SK-N-MC (cell line): ENCODE measurements at places on chromosomes 5 and 9.

DNA sequence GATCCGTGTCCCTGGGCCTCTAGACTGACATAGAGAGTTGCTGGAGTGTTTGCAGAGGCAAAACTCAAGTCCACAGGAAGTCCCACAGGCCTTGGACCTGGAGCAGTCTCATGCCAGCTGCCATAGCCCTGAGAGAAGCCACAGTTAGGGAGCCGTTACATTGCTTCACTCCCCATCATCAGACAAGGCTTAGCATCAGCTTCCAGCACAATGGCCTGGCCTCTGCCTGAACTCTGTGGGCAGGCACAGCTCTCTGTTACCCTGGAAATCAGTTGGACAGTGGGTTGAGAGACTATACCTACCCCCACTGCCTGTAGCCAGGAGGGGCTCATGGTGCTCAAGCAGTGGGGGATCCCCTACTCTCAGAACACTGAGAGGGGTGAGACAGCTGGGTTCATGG is 16.2 kb upstream of the C9orf72 start:
- DNase-seq = no peak

- no peak for DNase-seq
These were observed 99.1 kb downstream of the PTTG1 start for GRCh38 chr5:160520609-160521391.

GRCh38 chr5:13629218-13629617 is 315.3 kb downstream of the DNAH5 start:
- no peak for DNase-seq

DNA sequence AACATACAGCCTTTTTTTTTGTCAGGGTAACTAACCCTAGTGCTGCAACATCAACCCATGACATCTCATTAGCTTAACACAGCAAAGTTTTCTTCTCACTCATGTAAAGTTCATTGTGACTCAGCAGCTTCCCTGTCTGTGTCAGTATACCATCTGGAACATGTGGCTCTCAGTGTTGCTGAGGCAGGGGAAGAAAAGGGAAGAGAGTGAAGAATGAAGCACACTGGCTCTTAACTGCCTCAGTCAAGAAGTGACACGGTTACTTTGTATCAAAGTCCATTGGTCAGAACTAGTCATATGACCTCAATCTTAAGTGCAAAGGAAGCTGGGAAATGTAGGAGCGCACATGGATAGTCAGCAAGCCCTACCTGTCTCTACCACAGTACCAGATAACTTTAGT is 185.0 kb upstream of the ELL2 start:
- no peak for DNase-seq

- DNase-seq = no peak
These were observed 80.0 kb upstream of the COL5A1 start for GRCh38 chr9:134561427-134562145.

- no peak for DNase-seq
These were observed 71.8 kb upstream of the CD180 start for GRCh38 chr5:67268231-67269021.

DNA sequence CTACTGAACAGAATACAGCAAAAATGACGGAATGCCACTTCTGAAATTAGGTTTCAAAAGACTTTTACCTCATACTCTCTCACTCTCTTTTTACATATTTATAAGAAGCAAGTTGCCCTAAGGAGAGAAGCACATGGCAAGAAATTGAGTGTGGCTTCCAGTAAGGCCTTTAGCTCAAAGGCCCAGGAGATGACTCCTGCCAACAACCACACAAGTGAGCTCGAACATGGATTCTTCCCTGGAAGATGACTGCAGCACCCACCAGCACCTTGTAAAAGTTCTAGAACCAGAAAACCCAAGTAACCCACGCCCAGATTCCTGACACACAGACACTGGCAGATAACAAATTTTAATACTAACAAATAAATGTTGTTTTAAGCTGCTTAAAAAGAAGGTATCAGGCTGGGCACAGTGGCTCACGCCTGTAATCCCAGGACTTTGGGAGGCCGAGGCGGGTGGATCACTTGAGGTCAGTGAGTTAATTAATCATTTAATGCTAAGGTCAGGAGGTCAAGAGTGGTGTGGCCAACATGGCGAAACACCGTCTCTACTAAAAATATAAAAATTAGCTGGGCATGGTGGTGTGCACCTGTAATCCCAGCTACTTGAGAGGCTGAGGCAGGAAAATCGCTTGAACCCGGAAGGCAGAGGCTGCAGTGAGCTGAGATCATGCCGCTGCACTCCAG is 17.0 kb downstream of the PTBP3 start:
- no peak for DNase-seq

DNA sequence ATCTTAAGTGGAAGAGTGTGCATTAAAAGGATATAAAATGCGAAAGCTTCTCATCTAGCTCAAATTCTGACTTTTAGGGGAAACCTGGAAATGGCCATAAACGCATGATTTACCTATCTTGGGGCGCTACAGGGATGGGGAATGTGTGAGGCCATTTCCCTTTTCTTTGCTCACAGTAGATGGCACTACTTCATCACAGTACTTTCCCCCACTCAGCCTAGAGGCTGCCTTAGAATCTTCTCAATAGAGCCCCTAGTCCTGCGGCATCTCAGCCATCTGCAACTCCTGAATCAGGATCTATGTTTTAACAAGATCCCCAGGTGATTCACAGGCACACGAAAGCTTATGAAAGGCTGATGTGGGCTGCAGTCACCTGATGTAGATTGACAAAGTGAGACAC is 110.8 kb downstream of the LHFPL2 start:
- DNase-seq = no peak

DNA sequence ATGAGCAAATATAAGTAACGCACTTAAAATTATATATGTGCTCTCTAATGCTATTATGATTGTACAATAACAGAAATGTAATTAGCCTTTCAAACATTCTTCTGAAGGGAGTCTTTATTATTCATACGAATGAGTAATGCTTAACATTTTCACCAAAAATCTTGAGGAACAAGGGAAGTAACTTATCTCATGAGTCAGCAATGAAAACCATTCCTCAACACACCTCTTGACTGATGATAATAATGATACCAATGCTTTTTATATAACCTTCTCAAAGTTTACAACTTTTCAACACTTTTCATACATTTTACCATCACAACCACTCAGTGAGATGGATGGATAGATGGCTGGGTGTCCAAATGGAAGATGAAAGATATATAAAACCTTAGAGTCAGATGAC is 369.3 kb downstream of the BNC2 start:
- no peak for DNase-seq

DNA sequence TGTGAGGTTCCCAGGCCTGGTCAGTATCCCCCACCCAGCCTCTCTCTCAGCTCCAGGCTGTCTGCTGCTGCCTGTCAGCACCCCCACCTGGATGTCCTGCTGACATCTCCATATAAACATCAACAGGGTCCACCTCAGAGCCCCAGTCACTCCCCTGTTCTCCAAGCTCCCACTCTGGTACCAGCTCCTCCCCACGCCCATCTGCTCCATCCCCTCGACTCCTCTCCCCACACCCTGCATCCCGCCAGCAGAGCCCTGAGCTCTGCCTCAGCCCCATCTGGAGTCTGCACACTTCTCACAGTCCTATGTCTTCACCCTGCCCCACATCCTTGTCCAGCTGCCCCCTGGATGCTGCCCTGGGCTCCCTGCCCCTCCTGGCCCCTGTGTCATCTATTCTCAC is 67.7 kb upstream of the LRRTM2 start:
- DNase-seq = no peak

GRCh38 chr5:58412932-58413331 is 47.0 kb downstream of the PLK2 start:
- DNase-seq = no peak

DNA sequence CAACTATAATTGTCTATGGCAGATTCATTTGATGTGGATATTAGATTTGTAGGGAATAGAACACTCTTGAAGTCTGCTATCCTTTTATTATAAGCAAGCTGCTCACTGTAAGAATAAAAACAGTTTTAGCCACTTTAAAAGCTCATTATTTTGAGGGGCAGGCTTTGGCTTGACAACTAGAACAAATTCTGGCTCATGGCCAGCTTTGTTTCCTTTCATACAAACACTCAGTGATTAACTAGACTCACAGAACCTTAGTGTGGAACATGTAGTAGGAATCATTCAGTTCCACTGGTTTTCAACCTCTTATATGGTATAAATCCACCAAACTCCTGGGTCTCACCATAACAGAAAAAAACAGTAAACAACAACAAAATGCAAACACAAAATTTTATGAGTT is 27.4 kb upstream of the CEP120 start:
- DNase-seq = no peak

GRCh38 chr5:32814620-32815019 is 103.5 kb downstream of the NPR3 start:
- no peak for DNase-seq

DNA sequence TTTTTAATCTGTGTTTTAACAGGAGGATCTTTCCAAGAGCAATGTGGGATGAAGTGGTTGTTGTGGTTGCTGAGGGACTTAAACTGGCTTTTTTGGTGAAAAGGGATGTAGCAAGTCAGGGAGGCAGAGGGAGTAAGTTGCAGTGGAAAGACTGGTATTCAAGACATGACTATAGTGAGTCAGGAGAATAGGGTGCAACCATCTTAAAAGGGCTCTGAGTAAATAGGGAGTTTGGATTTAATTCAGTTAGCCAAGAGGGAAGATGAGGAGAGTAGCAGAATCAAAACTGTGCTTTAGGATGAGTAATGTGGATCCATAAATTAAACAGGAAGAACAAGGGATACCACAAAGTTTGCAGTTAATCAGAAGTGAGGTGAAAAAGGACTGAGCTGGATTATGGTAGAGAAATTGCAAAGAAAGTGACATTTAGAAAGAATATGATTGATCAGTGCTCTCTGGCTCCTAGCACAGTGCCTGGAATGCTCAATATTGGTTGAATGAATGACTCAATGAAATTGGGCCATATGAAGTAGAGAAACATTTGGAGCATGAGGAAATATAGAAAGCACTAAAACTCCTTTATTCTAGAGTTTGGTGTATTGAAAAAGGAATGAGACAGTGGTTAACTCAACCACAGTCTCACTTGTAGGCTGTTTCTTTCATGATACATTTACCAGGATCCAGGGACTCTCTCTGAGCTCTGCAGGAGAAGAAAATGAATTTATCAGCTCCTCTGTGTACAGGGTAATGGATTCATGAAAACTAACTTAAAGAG is 5.1 kb downstream of the POLR3G start:
- no peak for DNase-seq

GRCh38 chr5:53991942-53992341 is 318.4 kb downstream of the ARL15 start:
- DNase-seq = no peak

DNA sequence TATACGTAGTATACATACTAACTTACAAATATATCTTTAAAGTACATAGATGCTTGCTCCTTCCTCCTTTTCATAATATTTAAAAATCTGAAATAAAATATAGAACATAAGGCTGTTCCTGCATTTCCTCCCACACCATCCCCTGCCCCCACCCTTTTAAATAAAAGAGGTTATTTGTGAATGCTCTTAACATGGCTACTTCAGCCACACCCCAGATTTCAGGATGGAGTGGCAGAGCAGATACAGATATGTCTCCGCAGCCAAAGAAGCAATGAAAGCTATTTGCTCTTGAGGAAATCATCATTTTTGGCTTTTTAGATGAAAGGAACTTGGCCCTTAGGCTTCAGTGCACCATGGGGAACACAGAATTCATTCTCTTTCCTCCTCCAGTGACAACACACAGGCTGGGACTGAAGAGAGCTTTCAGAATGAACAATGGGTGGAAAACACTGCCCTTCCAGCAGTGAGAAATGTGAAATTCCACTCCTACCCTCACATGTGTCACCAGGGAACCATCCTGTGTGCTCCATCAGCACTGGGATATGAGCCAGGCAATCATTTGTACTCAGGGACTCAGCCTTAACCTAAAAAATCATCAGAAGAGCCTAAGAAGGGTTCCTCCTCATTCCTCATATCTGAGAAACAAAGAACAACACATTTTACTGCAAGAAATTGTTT is 134.3 kb downstream of the PPP2R2B start:
- no peak for DNase-seq

GRCh38 chr5:133890776-133891280 is 77.6 kb downstream of the C5orf15 start:
- DNase-seq = no peak
